ENCODE measurements at places on chromosomes 5 and 9.

DNA sequence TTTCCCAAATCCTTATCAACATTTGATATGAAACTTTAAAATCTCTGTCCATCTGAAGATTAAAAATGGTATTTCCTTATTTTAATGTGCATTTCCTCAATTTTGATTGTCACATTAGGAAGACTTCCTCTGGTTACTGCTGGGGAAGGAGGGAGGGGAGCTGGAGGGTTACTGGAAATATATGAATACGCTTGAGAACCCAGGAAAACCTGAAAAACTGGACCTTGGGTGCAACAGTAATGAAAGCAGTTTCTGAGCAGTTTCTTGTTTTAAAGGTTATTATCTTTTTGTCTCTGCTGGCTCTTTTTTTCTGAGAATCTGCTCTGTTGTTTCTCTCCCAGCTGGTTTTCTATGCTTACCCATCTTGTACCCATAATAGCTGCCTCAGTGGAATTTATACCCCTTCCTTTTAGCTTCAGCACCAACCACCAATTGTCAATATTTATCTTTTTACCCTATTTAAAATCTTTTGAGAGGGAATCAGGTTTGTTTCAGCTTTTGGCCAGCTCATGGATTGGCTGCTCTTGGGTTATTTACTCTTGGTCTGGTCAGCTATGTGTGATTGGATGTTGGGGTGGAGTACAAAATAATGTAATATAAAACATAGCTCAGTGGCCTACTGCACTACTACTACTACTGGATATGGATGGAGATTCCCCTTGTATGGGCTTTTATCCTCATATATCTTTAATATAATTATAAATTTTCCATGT lies 67.4 kb downstream of the UNC13B start:
- ATAC-seq = no peak

DNA sequence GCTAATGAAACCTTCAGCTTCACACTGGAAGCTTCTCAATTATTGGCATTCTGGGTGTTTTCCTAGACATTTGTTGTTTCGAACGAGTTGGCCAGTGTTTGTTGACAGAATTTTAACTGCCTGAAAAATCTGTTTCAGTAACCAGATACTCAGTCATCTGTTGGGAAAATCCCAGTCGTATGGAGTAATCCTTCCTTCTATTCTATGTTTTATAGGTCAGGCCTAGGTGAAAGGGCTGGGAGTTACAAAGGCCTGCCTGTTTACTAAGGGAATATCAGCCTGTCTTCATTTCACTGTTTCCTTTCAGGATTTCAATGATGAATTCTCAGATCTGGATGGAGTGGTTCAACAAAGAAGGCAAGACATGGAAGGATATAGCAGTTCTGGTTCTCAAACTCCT lies 59.9 kb downstream of the GRAMD2B start:
- ATAC-seq = no peak

DNA sequence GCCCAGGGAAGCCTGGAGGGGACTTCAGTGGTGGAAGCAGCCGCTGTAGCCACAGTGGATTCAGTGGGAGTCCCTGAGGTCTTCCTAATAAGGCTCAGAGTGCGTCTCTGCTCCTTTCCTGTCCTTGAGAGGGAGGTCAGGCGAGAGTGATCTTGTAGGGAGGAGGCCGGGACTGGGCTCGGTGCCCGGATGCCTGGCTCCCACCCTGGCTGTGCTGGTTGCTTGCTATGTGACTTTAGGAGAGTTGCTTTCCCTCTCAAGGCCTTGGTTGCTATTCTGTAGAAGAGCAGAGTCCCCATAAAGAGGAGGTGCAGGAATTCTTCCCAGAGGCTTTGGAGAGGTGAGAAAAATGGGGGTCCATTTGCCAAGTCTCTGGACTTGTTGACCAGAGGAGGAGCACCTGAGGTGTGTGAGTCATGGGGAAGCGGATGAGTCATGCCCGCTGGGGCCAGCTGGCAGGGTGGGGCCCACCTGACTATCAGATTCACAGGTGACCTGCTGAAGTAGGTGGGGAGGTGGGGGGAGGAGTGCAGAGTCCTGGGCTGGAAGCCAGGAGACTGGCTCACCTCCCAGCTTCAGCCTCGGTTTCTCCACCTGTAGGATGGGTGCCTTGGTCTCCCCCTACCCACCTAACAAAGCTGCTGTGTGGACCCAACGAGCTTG lies 13.8 kb downstream of the GSN start:
- no peak for ATAC-seq

DNA sequence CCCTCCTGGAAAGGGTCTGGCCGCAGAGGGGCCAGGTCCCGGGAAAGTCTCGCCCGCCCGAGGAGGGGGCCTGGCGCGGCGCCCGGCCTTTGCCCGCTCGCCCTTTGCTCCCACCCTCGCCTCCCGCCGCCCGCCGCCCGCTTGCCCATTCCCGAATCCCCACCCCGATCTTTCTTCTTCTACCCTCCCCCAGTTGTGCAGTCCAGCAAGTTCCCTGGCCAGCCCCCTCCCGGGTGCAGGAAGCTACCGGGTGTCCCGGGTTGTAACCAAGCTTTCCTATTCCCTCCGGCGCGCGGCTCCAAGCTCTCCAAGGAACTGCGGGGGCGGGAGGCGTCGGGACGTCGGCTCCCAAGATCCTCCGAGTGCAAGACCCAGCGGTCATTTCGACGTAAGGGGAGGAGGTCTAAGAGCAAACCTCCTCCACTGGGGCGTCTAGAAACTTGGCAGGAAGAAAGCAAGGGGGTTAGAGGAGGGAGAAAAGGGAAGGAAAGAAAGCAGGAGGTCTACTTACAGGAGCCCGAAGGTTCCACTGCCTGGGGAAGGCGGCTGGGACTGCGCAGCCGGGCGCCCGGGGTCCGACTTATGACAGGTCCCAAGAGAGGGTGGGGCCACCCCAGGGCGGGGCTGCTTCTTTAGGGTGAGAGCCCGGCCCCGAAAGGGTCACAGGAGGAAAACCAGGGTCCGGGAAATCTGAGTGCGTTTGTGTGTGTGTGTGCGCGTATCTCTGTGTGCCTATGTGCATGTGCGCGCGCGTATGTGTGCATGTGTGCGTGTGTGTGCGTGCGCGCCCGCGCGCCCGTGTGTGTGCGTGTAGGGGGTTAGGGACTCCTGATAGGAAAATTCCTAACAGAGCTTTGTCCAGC lies at the start of gene PTGR1:
TSS of gene PTGR1 (minus strand) at position 556 of the 863 bp plus-strand sequence. CDS start 2,225 bp downstream, outside the sequence.
- ATAC-seq = no peak

- ATAC-seq = no peak
Measured at GRCh38 chr5:84362061-84362720, 22.5 kb downstream of the EDIL3 start.

DNA sequence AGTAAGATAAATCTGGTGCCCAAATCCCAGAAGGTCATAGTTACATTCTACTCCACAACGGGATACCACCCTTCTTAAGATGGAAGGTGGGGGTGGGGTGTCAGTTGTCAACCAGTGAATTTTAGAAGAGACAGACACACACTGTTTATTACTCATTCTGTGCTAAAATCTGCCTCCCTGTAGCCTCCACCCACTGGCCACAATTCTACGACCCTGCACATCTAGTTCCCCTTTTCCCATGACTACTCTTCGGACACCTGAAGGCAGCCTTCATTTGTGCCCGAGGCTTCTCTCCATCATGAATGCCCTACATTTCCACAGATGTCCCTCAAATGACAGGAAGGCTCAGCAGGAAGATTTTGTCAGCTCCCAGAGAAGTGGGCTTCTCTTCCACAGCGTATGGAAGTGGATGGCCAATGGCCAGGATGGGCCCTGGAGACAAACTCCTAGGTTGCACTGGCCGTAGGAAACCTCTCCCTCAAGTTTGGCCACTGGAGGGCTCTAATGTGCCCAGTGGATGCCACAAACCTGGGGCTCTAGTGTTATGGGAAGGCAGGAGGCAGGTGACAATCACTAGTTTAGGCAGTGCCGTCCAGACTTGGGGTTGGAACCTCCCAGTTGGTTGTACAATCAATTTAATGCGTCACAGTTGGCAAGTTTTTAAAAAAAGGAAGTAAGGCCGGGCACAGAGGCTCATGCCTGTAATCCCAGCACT lies 46.6 kb downstream of the PTPN3 start:
- no peak for ATAC-seq

- no peak for ATAC-seq
Measured at GRCh38 chr5:81825237-81825636, 74.3 kb upstream of the SSBP2 start.

- ATAC-seq = no peak
Measured at GRCh38 chr5:77430726-77431125, 61.4 kb downstream of the WDR41 start.

GRCh38 chr9:134503301-134504105 lies 138.1 kb upstream of the COL5A1 start:
- no peak for ATAC-seq

DNA sequence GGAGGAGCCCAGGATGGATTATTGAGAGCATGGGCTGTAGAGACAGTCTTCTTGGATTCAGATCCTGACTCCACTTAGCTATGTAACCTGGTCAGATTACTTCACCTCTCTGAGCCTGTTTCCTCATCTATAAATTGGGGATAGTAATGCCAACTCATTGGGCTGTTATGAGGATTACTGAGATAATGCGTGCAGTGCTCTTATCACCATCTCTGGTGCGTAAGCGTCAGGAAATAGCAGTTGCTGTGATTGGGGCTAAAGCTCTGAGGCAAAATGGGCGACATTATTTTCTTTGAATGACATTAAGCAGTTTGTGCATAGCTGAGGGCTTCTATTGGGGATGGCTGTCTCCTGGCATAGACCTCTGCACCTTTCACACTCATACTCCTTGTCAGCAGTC lies 995 bp upstream of the MSMP start:
- no peak for ATAC-seq

- ATAC-seq = no peak
Measured at GRCh38 chr5:104186100-104186499, 623.5 kb upstream of the NUDT12 start.

DNA sequence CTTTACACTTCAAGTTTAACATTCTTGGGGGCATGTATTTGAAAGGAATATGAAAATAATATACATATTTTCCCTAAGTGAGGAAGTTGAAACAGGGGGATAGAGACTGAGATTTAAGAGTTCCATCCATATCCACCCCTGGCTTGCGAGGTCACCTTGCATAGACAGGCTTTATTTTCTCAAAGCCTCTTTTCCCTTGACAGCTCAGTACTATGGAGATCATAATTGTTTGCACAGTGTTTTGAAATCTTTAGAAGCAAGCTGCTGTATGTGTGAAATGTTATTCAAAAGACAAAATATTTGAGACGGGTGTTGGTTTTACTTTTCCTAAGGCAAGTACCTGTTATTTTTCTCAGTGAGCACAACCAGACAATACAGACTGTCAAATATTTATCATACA lies 163.1 kb downstream of the LRRC70 start:
- no peak for ATAC-seq
